ENCODE measurements at places on chromosomes 4 and X.

DNA sequence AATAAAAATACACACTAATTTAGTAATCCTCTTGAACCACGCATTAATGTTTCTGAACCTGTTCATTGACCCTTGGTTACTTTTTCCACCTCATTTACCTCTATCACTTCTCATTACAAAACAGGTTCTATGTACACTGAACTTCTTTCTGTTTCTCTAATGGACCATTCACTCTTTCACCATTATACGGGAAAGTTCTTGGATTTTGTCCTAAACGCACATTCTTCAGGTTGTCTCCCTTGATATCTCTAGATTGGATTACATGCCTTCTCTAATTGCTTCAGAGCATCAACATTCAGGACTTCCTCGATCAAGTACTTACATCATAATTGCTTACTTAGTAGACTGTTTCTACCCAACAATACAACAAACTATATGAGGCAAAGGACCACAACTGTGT, 359.4 kb upstream of the FSTL5 start:
- no peak for DNase-seq

- no peak for DNase-seq
These were observed 228.2 kb upstream of the DIPK2B start for GRCh38 chrX:45428831-45429230.

DNA sequence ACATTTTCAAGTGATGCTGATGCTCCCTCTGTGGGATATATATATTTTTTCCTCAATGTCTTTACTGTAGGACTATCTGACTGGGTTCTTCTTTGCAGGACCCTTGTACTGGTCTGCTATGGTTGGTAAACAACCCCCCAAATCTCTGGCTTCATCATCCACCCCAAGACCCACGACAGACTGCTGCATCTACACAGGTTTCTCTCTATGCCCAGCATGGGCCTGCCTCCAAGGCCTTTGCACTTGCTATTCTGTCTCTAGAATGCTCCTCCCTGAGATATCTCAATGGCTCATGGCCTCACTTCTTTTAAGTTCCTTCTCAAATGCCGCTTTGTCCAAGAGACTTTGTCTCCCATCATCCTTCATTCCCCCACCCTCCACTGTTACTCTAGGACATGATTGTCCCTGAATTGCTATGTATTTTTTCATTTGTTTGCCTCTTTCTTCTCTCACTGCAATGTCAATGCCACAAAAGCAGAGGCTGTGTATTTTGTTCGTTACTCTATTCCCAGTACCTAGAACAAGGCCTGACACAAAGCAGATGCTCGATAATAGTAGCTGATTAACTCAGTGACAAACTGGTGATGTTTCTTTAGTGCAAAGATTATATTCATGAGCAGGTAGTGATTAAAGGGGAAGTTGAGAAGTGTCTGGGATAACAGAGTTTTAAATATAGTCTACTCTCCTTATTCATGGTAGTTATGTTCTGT, 6.6 kb downstream of the EVC start:
- DNase-seq: no peak

DNA sequence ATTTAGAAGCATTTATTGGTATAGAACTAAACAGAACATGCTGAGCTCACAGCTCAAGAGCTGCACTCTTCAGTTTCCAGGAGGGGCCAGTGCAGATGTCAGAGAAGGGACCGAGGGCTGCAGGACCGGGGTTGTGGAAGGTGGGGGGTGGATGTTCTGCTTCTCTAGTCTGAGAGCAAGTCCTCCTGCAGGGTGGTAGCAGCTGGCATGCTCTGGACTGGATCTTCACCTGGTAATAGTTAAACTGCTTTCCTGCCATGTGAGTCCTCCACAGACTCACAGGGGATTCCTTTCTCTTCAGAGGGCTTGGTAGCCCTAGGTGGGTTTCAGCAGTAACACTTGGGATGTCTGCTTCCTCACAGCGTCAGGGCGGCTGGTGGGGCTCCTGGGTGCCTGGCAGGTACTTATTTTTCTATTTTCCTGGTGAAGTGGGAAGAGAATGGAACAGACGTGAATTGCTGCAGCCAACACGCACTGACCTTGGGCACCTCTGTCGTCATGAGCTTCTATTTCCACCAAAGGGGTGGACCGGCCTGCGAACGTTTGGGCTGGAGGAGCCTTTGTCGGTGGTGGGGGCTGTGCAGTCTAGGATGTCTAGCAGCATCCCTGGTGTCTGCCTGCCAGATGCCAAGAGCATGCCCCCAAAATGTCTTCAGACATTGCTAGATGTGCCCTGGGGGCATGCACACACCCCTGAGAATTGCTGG, 2.5 kb downstream of the MAEA start:
- DNase-seq: no peak

- no peak for DNase-seq
These were observed 38.1 kb upstream of the NOCT start for GRCh38 chr4:138977524-138977923.

DNA sequence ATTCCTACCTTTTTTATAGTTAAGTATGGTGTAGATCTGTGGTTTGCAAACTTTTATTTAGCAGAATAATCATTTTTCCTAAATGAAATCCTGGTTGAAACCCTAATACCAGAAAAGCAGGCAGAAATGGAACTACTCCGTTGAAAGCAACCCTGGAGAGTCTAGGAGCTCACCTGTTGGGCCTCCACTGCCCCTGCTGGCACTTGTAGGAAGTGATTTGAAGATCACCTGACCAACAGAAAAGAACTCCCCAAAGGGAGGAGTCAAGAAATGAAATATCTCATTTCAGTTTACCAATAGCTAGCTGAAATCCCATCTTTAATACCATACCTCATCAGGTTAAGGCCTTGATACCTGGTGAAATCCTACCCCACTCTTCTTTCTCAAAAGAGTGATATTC, 277.1 kb downstream of the KLHL13 start:
- DNase-seq: no peak

DNA sequence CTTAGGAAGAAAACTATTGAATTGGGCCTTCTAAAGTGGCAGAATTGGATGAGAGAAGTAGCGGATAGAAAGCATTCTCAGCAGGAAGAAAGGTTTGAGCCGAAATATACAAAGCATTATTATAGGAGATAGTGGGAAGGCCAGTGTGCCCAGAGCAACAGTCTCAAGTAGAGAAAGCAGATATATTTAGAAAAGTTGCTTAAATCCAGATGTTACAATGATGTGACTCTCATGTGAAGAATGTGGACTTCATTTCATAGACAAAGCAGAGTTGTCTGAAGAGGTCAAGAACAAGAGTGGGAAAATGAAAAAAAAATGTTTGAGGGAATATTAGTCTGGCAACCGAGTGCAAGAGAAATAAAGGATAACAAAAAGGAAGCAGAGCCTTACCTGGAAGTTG, 66.9 kb downstream of the SYNPO2 start:
- no peak for DNase-seq

DNA sequence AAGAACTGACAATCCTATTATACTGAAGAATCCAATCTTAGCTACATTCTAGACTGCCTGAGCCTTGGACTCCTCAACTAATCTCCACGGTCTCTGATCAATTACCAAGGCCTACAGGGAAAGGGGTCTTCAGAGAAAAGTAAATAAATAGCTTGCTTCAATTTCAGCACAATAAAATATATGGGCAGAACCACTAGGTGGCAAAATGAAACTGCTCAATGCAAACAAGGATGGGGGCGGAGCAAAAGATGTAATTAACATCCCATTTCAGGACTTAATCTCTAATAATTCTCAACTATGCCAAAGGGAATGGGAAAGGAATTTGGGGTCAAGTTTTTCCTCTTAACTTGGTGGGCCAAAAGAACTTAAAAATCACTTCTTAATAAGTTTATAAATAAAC, 78.4 kb upstream of the MAP3K15 start:
- peak; percentile 4 for DNase-seq

GRCh38 chr4:188536826-188537225, 397.6 kb downstream of the TRIML1 start:
- DNase-seq: no peak

DNA sequence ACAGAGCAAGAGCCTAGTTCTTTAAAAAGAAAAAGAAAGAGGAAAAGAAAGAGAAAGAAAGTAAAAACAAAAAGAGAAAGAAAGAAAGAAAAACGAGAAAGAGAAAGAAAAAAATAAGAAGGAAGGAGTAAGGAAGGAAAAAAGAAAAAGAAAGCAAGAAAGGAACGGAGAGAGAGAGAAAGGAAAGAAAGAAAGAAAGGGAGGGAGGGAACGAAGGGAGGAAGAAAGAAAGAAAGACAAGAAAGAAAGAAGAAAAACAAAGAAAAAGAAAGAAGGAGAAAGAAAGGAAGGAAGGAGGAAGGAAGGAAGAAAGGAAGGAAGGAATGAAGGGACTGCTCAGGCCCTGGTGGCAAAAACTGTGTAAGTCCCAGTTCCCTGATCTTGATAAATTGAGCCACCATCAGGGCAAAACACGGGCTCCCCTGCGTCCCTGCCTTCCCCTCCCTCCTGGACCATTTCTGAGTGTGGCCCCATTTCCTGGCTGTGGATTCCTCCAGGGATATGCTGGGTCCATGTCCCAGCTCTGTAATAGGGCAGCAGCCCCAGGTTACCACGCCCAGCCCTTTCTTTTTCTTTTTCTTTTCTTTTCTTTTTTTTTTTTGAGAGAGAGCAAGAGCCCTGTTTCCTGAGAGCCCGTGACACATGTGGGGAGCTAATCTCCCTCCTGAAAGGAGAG, 44.8 kb downstream of the SHOX start:
- no peak for DNase-seq

- no peak for DNase-seq
These were observed 13.2 kb downstream of the EFHC2 start for GRCh38 chrX:44330227-44330626.

DNA sequence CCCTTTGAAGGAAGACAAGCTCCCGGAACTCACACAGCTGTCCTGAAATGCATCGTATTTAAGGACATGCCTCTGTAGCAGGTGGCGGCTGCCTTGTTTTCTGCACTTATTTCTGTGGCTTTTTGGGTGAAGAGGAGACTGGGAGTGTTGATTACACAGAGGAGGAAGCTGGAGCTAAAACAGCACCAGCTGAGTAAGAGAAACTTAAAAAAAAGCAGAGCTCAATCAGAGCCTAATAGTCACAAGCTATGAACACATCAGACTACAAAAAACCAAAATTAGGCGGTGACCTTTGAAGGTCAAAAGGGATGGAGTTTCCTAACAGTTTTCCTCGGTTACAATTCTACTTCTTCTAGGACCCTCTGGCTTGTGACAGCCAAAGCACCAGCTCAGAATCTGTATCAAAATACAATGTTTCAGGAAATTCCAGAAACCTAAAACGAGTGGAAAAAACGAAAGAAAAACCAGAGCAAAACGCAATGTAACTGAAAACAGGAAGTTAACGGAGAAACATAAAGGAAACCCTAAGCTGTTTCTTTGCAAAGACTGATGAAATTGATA, 13.5 kb downstream of the PRKX start:
- DNase-seq: no peak

GRCh38 chr4:147655639-147656038, 28.3 kb downstream of the PRMT9 start:
- DNase-seq: no peak

GRCh38 chr4:77193046-77193445, 36.0 kb downstream of the CCNG2 start:
- DNase-seq: no peak

DNA sequence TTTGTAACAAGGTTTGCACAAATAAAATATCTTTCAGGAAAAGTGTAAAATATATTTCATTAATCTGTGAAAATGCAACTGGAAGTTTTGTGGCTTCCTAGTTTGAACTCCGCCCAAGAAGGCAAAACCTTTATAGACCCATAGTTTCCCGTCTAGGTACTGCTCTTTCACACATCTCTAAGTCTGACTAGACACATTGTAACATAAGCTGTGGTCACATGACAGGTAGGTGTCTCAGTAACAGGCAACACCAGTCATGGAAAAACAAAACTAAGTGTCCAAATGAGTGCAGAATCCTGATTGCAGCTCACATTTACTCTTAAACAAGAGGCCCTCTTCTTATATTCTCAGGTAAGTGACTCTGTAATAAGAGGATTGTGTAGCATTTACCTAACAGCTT, 55.6 kb downstream of the SNCA start:
- no peak for DNase-seq

GRCh38 chr4:41635441-41635840, 97.5 kb downstream of the LIMCH1 start:
- no peak for DNase-seq

DNA sequence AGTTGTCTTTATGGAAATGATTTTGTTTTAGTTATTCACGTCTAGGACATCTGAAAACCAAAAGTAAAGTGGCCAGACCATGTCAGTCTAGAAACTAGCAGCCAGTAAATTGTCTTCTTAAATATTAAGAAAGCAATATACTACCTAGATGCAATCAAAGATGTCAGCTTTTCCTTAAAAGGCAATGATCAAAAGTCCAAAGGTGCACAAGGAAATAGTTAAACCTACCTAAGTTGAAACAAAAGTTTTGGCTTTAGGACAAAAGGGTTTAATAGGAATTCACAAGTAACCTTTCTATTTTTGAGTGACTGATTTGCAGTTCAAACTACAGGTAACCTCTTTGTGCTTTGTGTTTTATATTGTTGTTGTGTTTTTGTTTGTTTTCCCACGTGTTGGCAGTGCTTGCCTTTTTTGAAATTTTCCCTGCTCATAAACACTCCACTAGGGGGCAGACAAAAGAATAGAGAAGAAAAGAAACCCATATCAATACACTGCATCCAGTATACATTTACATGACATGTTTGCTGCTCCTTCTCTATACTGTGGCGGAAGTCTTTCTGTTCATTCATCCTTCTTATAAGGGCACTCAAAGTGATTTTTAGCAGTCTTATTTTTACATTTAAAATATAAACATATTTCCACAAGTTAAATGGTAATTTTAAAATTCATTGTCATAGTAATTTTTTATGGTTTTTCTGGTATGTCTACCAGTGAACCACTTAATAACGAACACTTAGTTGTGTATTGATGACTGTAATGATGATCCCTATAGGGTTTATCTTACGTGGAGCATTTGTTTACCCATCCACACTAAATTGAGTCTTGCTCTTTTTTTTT, 62.7 kb downstream of the GAB1 start:
- no peak for DNase-seq

DNA sequence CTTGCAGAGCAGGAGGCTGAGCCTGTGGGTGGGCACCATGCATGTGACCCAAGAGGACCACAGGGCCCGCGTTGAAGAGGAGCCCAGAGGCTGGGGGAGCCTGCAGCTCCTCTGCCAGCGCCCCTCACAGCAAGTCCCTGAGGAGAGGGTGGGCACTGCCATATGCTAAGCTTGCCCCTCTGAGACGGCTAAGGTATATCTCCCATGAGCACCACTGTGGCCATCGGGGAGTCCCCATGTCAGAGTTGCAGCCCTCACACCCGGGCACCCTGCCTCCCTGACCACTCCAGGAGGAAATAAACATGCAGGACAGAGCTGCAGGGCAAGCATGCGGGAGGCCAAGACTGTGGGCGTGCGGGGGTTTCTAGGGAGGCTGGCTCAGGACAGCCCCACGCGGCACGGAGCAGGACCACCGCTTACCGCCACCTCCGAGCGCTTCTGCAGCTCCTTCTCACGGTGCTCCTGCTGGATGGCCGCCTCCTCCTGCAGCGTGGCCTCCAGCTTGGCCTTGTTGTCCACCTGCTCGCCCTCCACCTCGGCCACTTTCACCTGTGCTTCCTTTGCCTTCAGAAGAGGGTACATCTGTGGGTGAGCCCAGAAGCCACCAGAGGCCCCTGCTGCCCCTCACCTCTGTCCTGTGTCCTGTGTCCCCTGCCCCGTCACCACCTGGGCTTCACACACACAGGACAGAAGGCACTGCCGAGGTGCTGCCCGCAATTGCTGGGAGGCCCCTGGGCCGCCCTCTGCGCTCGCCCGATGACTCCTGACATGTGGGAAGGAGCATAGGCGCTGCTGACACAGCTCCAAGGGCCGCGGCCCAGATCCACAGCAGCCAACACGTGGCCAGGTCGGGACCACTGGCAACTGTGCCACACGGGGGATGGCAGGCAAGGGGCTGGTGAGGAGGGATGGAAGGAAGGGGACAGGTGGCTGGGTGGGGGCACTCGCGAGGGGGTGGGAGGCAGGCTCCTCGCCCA, 29.8 kb downstream of the FGFR3 start:
- no peak for DNase-seq
